Cardiac fibroblast (primary cell): ENCODE measurements at places on chromosomes 5 and 9.
A peak's percentile ranks its signal among the peaks of the same experiment; 100 is the strongest.

DNA sequence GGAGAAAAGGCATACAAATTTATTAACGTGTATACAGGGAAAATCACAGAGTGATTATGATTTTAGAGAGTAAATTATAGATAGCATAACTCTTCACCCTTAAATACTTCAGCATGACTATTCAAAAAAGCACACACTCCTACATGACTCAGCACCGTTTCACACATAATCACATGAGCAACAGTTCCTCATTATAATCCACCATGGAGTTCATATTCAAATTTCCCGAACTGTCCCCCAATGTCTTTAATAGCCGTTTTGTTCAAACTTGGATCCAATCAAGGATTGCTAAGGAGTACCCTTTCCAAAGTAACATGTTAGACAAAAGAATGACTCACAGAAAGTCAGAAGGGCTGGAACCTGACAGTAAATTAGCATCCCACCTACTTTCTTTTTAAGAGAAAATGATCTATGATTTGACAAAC lies 32.1 kb downstream of the RAPGEF1 start:
- peak; percentile 75 for DNase-seq

DNA sequence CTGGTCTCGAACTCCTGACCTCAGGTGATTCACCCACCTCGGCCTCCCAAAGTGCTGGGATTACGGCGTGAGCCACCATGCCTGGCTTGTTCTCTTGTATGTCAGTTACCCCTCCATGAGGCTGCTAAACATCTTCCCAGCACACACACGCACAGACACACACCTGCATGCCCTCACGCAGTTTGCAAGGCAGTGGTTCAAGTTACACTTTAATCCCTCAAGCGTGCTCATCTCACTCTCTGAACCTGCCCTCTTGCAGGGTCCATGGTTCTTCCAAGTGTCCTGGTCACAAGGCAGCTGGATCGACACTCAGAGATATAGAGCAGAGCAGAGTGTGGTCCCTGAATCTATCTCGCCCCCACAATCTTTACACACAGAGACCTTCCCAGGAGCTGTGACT lies 34.1 kb upstream of the RUFY1 start:
- DNase-seq: no peak

DNA sequence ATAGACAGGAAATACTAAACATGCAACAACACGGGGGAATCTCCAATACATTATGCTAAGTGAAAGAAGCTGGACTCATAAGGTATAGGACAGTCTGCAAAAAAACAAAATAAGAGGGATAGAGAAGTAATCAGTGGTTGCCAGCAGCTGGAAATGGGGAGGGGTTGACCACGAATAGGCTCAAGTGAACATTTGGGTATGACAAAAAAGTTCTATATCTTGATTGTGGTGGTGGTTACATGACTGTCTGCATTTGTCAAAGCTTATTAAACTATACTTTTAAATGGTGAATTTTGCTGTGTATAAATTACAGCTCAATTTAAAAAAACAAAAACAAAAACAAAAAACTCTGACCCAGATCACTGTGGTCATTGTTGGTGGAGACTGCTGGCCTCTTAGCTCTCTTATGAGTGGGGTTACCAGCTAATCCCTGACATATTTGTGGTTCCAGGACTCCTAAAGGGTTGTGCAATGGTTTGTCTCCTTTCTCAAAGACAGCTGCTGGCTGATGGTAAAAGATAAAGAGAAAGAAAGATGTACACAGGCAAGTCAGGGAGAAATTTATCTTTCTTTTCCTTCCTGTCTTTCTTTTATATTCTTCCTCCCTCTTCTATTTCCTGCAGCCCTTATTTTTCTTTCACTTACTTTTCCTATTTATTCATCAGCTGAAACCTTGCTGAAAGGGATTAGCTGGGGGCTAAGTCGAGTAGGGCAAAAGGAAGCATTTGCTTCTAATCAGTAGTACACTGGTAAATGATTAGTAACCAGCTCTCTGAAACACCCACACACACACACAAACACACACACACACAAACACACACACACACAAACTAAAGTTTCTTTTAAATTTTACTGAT lies 42.6 kb upstream of the APC start:
- peak; percentile 67 for DNase-seq

- DNase-seq: peak; percentile 49
Measured at GRCh38 chr5:71483355-71483754, 27.9 kb downstream of the BDP1 start.

GRCh38 chr9:87664153-87665060 lies 61.5 kb upstream of the CTSL start:
- DNase-seq: no peak

GRCh38 chr9:126032135-126032534 lies 285.0 kb downstream of the PBX3 start:
- no peak for DNase-seq

DNA sequence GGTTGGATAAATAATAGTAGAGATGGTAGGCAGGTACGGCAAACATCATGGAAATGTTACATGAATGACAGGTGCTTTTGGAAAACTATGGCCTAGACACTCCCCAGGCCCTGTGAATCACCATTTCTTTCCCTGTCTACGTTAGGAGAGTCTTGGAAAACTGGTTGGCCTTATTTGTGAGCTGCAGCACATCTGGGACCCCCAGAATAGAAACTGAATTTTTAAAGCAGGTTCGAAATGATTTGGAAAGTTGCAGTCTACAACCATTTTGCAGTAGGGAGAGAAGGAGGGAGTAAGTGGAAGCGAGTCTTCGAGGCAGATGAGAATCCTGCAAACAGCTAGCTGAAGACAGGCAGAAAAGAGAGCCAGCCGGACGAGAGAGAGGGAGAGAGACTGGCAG lies 13.0 kb downstream of the C1QTNF2 start:
- DNase-seq: no peak

- DNase-seq: no peak
Measured at GRCh38 chr5:74412066-74412465, 228.5 kb downstream of the ENC1 start.

- no peak for DNase-seq
Measured at GRCh38 chr5:135877570-135878155, 18.0 kb downstream of the IL9 start.

DNA sequence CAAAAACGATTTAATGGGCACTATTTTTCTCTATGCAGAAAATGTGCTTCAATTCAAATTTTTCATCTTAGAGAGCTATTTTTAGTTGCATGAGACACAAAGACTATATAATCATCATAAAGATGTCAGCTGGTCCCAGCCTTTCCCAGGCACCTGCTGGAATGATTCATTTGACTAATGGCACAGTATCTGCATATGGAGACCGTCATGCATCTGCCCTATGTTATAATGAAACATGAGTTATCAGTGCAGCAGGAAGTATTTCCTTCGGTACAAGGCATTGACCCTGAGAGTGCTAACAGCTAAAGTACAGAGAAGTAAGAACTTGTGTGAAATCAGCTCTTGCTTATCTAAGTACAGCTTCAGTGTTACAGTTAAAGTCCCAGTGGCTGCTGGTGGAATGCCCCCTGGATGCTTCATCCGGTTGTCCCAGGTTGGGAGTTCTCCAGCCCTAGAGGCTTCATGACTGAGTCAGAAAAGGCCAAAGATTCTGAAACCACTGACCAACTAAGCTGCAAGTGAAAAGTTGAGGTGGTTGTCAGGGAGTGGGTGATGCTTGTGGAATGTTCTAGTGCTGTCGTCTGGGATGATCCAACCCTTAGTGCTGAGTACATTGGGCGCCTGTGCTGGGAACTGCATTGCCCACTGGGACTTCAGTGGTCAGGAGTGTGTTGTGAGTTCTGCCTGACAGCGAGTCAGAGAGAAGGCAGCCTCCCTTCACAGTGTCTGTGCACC lies 57.2 kb downstream of the MTRR start:
- peak; percentile 70 for DNase-seq

GRCh38 chr9:98380065-98380681 lies 124.7 kb upstream of the TBC1D2 start:
- DNase-seq: peak; percentile 67

DNA sequence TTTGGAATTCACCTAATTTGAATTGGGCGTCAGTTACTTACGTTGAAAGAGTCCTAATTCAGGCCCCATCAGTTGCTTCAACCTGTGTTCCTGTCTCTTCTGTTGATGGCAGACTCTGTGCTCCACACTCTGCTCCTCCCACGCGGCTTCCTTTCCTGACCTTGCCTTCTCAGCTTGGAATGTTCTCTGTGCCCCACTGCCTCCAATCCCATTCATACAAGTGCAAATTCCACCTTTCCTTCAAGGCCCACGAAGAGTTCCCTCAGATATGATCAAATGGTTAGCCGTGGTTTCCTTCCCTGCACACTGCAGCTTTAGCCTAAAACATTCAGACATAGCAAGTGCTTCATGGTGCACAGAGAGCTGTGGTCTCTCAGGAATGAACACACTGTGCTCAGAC lies 65.7 kb downstream of the SREK1 start:
- DNase-seq: no peak

DNA sequence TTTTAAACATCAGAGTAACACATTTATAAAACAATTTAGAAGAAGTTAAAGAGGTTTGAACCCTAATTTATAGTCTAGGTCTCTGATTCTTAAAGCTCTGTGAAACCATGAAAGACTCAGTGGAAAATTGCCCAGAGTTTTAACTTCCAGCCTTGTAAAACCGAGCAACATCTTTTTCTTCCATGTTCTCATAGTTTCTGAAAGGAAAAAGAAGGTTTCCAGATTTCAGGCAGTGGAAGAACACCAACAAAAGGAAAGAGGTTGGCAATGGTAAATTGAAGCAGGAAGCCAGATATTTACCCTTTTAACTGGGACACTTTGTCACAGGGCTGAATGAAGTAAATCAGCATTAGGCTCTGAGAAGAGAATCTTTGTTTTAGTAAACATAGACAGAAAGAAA lies 1999.3 kb downstream of the MAT2B start:
- no peak for DNase-seq

DNA sequence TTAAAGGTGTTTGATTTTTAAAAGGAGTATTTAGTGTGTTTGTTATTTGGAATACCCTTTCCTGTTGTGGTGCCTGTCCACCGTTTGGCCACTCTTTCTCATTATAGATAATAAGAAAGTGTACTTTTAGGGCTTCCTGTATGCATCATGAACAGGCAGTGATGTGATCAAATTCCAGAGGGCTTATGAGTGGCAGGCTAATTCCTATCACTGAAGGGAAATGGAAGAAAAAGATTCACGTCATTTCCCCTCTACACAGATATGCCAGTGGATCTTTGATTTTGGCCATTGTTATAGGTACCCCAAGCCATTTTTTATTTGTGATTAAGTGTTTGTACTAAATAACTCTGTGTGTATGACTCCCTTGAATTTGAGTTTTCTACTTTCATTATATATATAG lies 37.1 kb downstream of the RPS6 start:
- DNase-seq: peak; percentile 25

DNA sequence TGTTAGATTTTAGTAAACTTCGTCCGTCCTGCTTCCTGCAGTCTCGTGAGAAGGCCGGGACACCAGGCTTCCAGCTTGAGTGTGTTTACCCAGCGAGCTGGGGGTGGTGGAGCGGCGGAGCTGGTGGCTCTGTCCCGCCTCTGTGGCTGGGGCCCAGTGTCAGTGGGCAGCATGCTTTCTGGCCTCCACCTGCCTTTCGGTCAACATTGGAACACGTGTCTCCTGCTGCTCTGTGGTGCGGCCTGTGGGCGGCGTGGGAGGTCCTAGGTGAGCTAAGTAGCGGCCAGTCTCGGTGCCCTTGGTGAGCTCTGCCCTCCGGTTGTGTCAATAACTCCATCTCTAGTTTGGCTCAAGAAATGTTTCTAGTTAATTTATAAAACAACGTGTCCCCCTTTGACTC lies 125.9 kb downstream of the GADD45G start:
- DNase-seq: no peak

GRCh38 chr9:107489687-107490605 lies at the start of gene KLF4:
TSS of gene KLF4 (minus strand) at chr9:107489769. CDS start at chr9:107489172, 597 bp downstream.
- DNase-seq: peak; percentile 98
